ENCODE measurements at places on chromosomes 7 and 10. TPM values are rescaled to one million over a fixed set of nuclear protein-coding genes. Genes with fewer than 3 reads are reported as not detected.

The POU6F2 gene
- not detected for total RNA-seq

The FAM25A gene
- not detected for total RNA-seq

The OR2A7 gene
- 0.55 TPM for total RNA-seq

DNA sequence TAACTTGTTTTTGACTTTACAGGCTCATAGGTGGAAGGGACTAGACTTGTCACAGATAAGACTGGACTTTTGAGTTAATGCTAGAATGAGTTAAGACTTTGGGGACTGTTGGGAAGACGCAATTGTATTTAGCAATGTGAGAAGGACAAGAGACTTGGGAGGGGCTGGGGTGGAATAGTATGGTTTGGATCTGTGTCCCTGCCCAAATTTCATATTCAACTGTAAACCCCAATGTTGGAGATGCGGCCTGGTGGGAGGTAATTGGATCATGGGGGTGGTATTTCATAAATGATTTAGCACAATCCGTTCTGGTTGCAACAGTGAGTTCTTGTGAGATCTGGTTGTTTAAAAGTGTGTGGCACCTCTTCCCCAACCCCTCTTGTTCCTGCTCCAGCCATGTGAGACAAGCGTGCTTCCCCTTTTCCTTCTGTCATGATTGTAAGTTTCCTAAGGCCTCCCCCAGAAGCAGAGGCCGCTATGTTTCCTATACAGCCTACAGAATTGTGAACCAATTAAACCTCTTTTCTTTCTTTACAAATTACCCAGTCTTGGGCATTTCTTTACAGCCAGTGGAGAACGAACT, 22.6 kb downstream of the RNF216 start:
- DNase-seq, result no peak

- peak; percentile 70 for DNase-seq
These were observed 8.1 kb downstream of the TASOR2 start for GRCh38 chr10:5692461-5693358.

Measured in left ventricle myocardium superior (tissue), 1 donor.